Stimulated activated CD4-positive, alpha-beta T cell treated with anti-CD3 and anti-CD28 coated beads, Interleukin-15, amount 100 ng/mL, for 24 hours (primary cell): ENCODE measurements at places on chromosomes 1 and 21.
A peak's percentile ranks its signal among the peaks of the same experiment; 100 is the strongest.

DNA sequence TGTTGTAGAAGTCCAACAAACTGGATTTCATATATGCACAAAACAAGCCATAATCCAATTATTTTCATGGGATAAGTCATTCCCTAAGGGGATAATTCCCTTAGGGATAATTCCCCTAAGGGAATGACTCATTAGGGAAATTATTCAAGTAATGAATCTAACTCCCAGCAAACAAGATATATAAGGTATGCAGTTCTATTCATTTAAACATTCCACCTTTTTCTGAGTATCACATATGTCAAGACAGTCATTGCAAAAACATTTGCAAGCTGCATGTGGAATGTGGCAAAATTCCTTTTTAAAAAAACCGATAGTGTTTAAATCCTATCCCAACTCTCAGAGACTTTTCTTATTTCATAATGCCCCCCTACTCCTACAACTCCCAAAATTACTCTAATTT lies 131.2 kb downstream of the AKT3 start:
- DNase-seq: no peak

- DNase-seq: no peak
These were observed 233.0 kb upstream of the KAZN start for GRCh38 chr1:14365301-14365988.

- DNase-seq: no peak
These were observed 97.2 kb downstream of the DNAH14 start for GRCh38 chr1:225026701-225027100.

DNA sequence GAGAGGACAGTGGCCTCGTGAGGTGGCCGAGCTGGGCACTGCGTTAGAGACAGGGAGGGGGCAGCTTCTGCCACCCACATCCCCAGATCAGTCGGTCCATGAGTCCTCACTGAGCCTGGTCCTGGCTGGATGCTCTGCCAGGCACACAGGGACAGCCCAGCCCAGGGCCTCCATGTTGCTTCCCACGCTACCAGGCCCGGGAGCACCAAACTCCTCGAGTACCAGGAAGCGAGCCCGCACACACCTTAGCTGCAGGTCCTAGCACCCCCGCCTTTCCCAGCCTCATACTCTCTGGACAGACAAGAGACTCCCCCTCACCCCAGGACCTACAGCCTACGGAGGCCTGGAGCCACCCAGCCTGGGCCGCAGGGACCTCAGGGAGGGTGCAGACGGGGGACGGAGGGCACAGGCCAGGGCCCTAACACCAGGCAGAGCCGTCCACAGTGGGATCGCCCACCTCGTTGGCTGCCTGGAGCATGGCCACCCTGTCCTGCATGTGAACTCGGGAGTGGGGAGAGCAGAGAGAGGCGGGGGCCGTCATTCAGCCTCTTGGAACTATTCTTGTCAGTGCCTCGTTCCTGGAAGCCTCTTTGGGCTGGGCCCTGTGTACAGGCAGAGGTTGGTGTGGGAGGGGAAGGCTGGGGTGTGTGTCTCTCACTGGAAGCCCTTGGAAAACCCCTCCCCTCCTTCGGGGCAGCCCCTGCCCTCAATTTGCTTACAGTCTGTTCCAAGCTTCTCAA lies 90.9 kb upstream of the RUNX3 start:
- DNase-seq: peak; percentile 60

- DNase-seq: no peak
These were observed 254.4 kb downstream of the AKT3 start for GRCh38 chr1:243595527-243596210.

DNA sequence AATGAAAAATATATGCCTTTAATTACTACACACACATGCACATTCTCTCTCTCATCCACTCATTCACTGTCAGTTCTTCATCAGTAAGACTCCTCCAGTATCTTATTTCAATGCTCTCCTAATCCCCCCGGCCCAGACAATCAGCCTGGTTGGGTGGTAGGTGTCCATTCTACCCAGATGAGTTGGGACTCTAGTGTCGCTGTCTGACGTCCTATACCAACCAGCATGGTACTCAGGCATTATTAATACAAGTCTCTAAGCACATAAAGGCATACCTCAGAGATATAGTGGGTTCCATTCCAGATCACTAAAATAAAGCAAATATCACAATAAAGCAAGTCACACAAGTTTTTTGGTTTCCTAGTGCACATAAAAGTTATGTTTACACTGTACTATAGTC lies 19.8 kb downstream of the NRIP1 start:
- DNase-seq: no peak

DNA sequence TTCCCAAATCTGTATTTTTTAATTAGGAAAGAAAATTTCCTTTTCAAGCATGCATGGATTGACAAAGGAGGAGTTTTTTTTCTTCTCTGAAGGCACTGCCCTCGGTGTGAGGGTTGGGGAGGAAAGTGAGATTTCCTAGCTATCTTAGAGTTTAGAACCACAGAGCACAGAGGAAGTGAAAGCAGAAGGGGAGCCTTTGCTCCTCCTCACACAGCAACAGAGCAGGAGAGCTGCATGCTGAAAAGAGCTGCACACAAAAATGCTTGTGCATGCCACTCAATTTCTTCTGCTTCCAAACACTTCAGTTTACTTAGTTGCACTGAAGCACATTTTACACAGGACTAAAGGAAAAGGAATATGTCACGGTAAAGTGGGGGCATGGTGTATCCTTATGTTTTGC lies 308.1 kb downstream of the GPATCH2 start:
- DNase-seq: no peak

DNA sequence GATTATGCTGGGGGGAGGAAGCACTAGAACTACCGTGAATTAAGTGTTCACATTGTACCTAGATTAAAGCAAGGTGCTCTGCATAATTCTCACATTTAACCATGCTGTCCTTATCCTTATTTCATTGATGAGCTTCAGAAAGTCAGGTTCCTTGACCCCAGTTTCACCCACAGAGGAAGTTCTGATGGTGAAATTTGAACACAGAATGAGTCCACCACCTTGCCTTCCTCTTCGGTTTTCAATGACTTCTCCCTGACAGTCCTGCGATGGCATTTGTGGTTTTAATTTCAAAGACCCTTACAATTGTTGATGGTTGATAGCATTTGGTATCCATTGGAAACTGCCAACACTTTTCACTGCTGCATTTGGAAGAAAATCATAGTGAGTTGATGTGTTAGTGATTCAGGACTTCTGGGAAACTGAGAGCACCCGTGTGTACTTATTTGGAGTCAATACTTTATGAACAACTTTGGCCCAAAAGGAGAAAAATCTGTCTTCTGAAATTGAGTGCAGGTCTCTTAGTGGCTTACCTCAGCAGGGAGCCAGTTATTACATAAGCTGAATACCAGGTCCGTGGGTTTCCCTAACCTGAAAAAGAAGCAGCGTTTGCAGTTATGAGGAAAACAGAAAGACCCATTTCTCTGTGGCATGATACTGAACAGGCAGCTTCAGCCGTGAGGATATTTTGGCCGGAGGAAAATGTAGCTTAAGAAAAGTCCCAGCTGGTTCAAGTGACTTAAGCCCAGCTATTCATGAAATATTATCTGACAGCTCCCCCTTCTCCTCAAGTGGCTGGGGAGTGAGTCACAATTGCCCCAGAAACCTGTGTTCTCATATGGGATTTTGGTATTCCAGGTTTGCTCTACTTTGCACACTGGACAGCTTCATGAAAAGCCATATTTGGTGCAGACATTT lies 47.5 kb downstream of the ROR1 start:
- DNase-seq: no peak
